ENCODE measurements at places on chromosomes 7 and 10. TPM values are rescaled to one million over a fixed set of nuclear protein-coding genes. Genes with fewer than 3 reads are reported as not detected.

GRCh38 chr10:78821052-78821451 lies 247.7 kb upstream of the ZMIZ1 start:
- no peak overlapping the region for H3K4me3 ChIP-seq
- no peak overlapping the region for H3K27ac ChIP-seq
- no peaks in the 10 kb centered on the region for H3K4me1 ChIP-seq
- H3K36me3 ChIP-seq = no peaks in the 10 kb centered on the region
- peaks cover 2% of the 10 kb centered on the region for H3K27me3 ChIP-seq
- no peak for DNase-seq

DNA sequence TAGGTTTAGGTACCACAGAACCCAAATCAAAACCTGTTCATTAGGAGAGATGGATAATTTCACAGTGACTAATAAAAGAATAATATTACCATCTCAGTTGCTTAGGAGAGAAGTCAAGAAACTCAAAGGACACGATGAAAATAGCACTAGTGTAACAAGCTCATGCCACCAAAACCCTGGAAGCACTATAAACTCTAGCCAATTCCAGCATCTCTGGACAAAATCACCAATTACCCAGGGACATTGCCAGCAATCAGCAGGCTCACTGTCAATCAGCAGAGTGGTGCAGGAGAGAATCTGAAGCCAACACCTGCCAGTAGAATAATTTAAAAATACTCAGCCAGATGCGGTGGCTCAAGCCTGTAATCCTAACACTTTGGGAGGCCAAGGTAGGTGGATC lies 88.9 kb downstream of the ARMH3 start:
- peaks cover 16% of the 10 kb centered on the region for H3K4me1 ChIP-seq
- peaks cover 26% of the 10 kb centered on the region for H3K36me3 ChIP-seq
- DNase-seq = no peak
- H3K27me3 ChIP-seq = no peaks in the 10 kb centered on the region
- no peak overlapping the region for H3K4me3 ChIP-seq

GRCh38 chr7:98194672-98195457 lies 16.4 kb upstream of the BHLHA15 start:
- H3K4me3 ChIP-seq = no peak overlapping the region
- H3K27ac ChIP-seq = no peak overlapping the region
- no peak for DNase-seq
- H3K27me3 ChIP-seq = no peaks in the 10 kb centered on the region
- peaks cover 58% of the 10 kb centered on the region for H3K36me3 ChIP-seq
- no peaks in the 10 kb centered on the region for H3K4me1 ChIP-seq

DNA sequence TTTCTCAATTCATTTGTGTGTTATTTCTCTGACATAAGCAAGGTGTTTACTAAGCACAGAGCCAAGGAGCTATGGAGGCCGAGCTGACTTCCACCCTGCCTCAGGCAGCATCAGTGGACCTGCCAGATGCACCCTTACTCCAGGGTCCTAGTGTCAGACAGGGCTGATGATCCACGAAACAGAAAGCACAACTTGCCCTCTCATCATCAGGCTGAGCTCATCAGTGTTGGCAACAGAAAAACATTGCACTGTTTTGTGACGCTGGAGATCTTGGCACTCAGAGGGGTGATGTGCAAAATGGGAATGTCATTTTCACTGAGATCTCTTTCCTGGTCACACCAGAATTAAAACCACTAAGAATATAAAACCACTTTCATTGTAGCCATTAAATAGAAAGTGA lies 201.8 kb downstream of the GLI3 start:
- H3K4me3 ChIP-seq = no peak overlapping the region
- no peaks in the 10 kb centered on the region for H3K27me3 ChIP-seq
- H3K27ac ChIP-seq = no peak overlapping the region
- no peaks in the 10 kb centered on the region for H3K4me1 ChIP-seq
- DNase-seq = no peak

DNA sequence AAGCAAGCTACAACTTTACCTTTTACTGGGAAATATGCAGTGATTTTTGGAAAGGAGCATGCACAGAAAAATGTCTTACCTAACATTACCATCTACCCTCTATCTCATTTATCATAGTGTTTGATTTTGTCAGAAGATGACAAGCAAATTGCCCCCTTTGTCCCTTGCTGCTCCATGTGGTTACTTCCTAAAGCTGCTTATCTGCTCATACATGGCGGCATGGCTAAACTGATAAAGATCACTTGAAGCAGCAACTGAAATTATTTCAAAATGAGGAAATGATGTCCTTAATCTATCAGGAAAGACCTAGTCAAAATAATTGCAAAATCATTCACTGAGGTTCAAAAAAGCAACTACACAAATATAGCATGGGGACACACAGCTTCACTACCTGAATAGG lies 1198.5 kb upstream of the SORCS1 start:
- H3K4me1 ChIP-seq = no peaks in the 10 kb centered on the region
- DNase-seq = no peak
- H3K27me3 ChIP-seq = no peaks in the 10 kb centered on the region
- no peak overlapping the region for H3K27ac ChIP-seq
- no peak overlapping the region for H3K4me3 ChIP-seq

DNA sequence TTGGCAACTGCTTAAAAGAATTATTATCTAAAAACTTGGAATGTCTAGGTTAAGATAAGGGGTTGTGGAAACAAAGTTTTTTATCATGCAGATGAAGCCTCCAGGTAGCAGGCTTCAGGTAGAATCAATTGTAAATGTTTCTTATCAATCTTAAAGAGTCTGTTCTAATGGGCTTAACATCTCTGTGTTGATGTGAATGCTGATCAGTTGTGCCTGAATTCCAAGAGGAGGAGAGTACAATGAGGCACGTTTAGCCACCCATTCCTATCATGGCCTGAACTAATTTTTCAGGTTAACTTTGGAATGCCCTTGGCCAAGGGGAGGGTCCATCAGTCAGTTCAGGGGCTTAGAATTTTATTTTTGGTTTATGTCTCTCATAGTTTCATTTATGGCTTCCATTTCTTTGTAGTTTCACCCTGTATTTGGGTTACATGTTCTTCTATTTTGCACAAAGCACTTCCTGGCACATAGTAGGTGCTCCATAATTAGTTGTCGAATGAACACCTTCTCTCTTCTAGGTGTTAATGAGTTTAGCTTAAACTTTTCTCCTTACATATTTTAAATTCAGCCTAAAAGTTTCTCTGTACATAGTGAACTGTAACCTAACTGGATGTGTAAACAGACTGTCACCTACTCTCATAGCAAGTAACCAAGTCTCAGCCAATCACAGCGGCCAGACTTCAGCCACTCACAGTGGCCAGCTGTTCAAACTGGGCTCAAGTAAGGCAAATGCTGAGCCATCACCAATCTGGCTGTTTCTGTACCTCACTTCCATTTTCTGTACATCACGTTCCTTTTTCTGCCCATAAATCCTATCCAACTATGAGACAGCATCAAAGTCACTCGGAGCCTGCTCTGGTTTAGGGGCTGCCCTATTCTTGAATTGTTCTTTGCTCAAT lies 34.7 kb downstream of the ALOX5 start:
- no peaks in the 10 kb centered on the region for H3K36me3 ChIP-seq
- no peak overlapping the region for H3K4me3 ChIP-seq
- DNase-seq = no peak
- no peak overlapping the region for H3K27ac ChIP-seq
- no peaks in the 10 kb centered on the region for H3K4me1 ChIP-seq

DNA sequence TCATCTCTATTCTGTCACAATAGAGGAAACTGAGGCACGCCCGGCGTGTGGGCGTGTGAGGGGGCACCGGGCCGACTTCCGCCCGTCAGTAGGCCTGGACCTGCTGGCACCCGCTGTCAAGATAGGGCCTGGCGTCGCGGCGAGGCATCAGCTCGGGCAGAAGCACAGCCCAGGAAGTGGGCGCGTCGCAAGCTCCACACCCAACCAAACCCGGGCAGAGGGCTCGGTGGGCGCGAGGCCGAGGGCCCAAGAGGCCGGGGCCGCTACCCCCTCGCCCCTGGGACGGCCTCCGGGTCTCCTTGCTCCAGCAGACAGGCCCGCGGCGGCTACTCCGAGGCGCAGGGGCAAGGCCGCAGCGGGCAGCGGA lies 91.2 kb downstream of the SPAG6 start:
- no peaks in the 10 kb centered on the region for H3K36me3 ChIP-seq
- peak overlapping the region; percentile 39 for H3K4me3 ChIP-seq
- H3K4me1 ChIP-seq = peaks cover 22% of the 10 kb centered on the region
- H3K27ac ChIP-seq = peak overlapping the region; percentile 87
- peak; percentile 80 for DNase-seq

DNA sequence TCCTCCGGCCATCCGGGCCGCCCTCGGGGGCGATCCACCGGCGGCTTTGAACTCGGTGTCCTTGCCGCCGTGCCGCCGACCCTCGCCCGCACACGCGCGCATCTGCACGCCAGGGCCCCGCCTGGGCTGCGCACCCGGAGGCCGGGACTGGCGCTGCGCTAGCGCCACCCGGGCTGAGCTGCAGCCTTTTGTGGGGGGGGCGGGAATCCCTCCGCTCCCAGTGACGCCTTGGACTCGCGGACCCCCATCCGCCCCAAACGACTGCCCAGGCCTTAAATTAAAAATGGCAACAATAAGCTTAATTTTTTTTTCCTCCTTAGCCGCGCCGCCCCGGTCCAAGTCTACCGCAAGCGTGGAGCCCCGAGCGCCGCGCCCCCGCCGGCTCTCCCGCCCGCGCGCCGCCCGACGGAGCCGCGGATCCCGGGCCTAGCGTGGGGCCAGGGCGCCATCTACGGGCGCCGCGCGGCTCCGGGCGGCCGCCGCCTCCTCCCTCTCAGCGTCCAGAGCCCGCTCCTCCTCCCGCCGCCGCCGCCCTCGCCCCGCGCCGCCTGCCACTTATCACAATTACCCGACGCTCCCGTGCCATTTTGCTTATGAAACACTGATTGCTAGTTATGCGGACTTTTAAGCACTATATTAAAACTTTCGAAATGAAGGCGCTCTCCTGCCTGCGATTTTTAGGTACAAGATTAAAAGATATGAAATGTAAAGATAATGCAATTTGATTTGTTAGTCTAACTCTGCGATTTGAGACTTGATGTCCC lies 7.5 kb upstream of the EBF3 start:
- no peak overlapping the region for H3K27ac ChIP-seq
- no peak overlapping the region for H3K4me3 ChIP-seq
- peaks cover 12% of the 10 kb centered on the region for H3K4me1 ChIP-seq
- H3K36me3 ChIP-seq = no peaks in the 10 kb centered on the region
- peak; percentile 50 for DNase-seq

DNA sequence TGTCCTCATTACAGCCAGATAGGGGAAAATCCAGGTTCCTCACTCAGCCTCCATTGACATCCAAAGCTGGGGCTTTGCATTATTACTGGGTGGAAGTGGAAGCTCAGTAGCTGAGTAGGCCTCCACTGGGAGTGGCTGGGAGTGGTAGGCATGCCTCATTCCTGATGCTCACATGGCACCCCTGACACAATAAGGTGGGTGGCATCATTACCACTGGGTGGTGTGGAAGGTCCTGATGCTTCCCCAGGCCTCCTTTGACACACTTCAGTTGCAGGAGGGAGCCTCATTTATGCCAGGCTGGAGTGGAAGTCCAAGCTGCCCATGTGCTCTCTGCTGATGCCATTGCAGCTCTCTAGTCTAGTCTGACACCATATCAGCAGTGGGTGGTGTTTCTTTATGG lies 48.2 kb upstream of the GPR141 start:
- no peak for DNase-seq
- H3K4me1 ChIP-seq = no peaks in the 10 kb centered on the region
- H3K4me3 ChIP-seq = no peak overlapping the region
- no peaks in the 10 kb centered on the region for H3K36me3 ChIP-seq

DNA sequence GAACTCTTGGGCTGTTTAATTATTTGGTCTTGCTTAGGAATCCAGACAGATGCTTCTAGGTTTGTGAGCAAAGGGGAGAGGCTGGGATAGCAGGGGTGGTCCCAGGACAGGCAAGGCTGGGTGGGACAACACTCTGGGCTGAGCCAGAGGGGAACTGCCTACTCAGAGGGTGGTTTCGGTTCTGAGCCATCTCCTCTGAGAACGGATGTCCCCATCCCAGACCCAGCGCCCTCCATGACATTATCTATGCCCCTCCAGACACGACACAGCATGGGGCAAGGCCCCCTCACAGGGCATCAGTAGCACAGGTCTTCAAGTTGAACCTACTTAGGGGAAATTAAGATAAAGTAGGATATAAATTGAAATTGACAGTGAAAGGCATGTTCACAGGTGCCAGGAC lies 7.1 kb downstream of the ASB10 start:
- no peaks in the 10 kb centered on the region for H3K27me3 ChIP-seq
- H3K4me3 ChIP-seq = no peak overlapping the region
- no peak overlapping the region for H3K27ac ChIP-seq
- H3K36me3 ChIP-seq = no peaks in the 10 kb centered on the region

- DNase-seq = no peak
- H3K4me3 ChIP-seq = no peak overlapping the region
- no peaks in the 10 kb centered on the region for H3K36me3 ChIP-seq
Measured at GRCh38 chr7:64312826-64313225, 935 bp upstream of the ZNF736 start.

DNA sequence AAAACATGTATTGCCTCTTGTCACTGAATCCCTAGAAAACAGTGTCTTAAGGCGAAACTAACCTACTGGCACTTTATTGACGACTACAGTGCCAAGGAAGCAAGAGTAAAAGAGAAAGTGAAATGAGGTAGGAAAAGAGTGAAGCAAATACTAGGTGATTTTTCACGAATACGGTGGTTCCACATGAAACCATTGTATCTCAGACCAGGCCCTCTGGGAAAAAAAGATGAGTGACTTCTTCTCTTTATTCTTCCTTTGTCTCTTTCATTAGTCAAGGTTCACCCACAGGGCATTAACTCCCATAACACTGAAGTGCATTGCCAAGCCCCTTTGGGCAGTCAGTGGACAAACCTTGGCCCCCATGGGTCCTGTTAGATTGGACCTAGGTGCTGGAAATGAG lies 16.2 kb upstream of the MACC1 start:
- no peak for DNase-seq
- H3K27me3 ChIP-seq = no peaks in the 10 kb centered on the region
- H3K4me1 ChIP-seq = no peaks in the 10 kb centered on the region
- no peak overlapping the region for H3K27ac ChIP-seq
- H3K4me3 ChIP-seq = no peak overlapping the region
- no peaks in the 10 kb centered on the region for H3K36me3 ChIP-seq

DNA sequence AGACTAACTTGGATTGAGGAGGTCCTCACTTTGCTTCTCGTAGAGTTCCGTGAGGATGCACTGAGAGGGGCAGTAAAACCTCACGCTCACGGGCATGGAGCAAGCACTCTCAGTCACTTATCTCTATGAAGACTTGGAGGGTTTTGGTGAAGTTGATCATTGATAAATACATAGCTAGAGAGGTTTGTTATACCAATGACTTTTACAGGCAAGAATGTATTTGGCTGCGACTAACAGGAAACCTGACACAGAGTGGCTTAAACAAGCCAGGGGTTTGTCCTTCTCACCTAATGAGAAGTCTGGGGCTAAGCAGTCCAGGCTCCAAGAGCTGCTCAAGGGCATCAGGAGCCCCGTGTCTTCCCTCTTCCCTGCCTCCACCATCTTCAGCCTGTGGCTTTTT lies 6.1 kb downstream of the BICC1 start:
- H3K27me3 ChIP-seq = peaks cover 8% of the 10 kb centered on the region
- no peak overlapping the region for H3K4me3 ChIP-seq
- no peak for DNase-seq
- H3K36me3 ChIP-seq = no peaks in the 10 kb centered on the region
- H3K4me1 ChIP-seq = no peaks in the 10 kb centered on the region

The LAMB4 gene
- total RNA-seq = not detected

The ANLN gene
- total RNA-seq = 2.8 TPM

The LRRD1 gene
- 0.44 TPM for total RNA-seq

The PRTFDC1 gene
- total RNA-seq = 1.6 TPM

The RBP3 gene
- not detected for total RNA-seq

Measured in CD4-positive, CD25-positive, alpha-beta regulatory T cell (primary cell).